ENCODE measurements at places on chromosomes 6 and 20. TPM values are rescaled to one million over a fixed set of nuclear protein-coding genes. Genes with fewer than 3 reads are reported as not detected.

Gene PDE7B
- 9.3 TPM for polyA plus RNA-seq

Gene HLA-DOB
- polyA plus RNA-seq = 0.90 TPM

Gene SMOC2
- polyA plus RNA-seq = 176 TPM

DNA sequence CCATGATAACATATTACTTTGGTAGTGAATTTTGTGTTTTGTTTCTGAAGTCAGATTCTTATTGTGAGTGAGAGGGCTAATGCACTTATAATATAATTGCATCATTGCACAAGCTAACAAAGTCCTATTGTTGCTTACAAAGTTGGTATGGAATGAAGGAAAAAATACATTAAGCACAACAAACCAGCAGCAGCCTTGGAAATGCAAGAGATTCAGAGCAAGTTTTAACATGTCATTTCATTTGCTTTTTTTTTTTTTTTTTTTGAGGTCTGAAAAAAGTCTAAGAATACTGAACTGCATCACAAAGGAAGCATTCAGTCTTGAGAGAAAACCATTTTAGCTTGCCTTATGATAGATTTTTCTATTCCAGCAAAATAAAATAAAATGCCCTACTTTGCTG, 57.6 kb downstream of the PLCB4 start:
- no peak for DNase-seq

DNA sequence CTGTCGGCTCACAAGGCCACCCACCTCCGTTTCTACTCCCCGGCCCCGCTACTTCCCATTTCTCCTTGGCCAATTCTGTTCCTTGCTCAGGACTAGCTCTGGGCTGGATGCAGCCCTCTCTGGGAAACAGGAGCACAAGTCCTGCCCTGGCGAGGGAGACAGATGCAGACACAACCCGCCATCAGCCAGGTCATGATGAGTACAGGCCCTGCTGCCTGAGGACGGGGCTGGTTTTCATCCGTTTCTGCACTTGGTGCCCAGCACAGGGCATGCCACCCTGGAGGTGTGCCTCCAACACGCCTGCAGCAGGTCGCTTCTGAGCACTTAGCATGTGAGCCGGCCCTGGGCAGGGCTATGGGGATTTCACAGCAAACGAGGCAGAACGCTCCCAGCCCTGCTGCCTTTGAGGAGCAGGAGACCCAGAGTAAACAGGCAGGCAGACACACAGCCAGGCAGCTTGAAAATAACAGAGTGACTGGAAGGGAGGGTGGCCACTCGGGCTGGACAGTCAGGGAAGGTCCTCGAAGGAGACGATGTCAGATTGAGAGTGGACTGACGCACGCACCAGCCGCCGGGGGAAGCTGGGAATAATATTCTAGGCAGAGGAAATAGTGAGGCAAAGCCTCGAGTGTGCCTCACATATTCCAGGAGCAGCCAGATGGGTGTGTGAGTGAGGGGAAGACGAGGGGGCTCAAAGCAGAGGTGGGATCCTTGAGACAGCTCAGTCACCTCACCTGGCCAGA, 21.2 kb upstream of the VSTM2L start:
- no peak for DNase-seq

- no peak for DNase-seq
These were observed 27.5 kb upstream of the MYMX start for GRCh38 chr6:44189257-44189656.

GRCh38 chr6:14273191-14273590, 155.6 kb downstream of the CD83 start:
- DNase-seq = no peak

DNA sequence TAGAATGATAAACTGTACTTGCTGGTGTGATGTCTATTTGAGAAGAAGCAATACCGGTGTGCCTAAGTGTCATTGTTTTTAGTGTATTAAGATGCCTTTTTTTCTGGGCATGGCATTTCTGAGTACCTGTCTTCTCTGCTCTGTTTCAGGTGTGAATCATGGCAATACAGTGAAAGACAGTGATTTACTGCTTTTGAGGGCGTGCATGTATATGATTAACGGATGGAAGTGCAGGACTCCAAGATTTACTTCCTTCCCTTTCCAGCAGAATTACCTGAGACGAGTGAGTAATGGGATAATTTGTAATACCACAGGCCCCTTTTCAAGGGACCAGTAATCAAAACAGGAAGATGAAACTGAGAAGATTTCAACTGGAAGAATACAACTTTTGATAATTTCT, 315.8 kb downstream of the SOX4 start:
- no peak for DNase-seq

Measured in urinary bladder (tissue), 4 donors.